ENCODE measurements at places on chromosomes 1 and 21.

- DNase-seq: no peak
Measured at GRCh38 chr1:168795681-168796080, 66.7 kb upstream of the DPT start.

- DNase-seq: no peak
Measured at GRCh38 chr1:185850366-185850765, 116.2 kb downstream of the HMCN1 start.

GRCh38 chr1:147177611-147178380, 5.5 kb upstream of the PRKAB2 start:
- no peak for DNase-seq

- DNase-seq: peak; percentile 37
Measured at GRCh38 chr1:219927956-219928790, at the start of gene SLC30A10. SLC30A10 (minus strand) TSS chr1:219928557; CDS start chr1:219928440, 117 bp downstream.

- no peak for DNase-seq
Measured at GRCh38 chr1:160093624-160094290, 4.7 kb downstream of the IGSF8 start.

- DNase-seq: no peak
Measured at GRCh38 chr1:67133177-67133576, 1.6 kb downstream of the C1orf141 start.

DNA sequence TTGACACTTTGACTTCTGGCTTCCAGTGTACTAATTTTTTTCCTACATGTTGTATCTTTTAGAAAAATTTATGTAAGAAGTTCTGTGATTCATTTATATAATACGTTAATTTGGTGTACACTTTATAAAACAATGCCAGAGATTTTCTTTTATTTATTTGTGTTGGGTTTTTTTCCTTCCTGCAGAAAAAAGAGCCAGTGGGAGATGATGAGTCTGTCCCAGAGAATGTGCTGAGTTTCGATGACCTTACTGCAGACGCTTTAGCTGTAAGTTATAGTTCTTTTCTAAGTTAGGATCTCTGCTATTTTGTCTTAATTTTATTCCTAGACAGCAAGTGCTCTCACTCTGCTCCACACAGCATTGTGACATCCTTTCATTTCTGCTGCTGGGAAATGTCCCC, 14.4 kb downstream of the SARS1 start:
- no peak for DNase-seq

GRCh38 chr21:32233055-32233546, 45.7 kb downstream of the MIS18A start:
- DNase-seq: no peak

GRCh38 chr1:214918745-214919144, 163.8 kb upstream of the KCNK2 start:
- DNase-seq: no peak

DNA sequence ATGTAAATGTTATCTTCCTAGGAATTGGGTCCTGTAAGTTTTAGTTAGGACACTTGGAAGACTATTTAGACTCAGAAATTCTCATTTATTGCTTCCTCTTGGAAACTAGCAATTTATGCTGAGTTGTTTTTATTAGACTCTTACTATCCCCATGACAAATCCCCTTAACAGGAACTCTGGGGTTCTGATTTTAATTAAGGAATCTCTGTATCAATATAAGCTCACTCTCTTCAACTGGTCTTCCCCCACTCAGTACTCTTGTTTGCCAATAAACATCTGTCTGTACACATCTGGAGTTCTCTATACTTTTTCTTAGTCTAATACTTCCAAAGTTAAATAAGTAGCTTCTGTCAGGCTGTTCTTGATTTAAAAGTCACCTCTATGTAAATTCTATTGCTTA, 64.1 kb upstream of the TBX15 start:
- no peak for DNase-seq

DNA sequence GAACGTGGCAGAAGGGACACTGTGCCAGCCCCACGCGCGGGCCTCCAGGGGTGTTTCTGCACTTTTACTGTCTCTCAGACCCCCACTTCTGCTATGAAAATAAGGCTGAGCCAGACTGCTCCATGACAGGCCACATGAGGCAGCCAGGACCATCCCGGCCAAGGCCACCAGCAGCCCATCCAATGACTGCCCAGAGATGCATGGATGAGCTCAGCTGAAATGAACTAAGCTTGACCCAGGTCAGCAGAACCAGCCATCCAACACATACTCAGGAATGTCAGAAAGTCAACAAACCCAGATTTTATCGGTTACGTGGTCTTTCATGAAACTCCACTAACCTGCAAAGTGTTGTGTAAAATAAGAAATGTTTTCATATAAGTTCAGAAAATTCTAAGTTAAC, 51.2 kb downstream of the CCDC185 start:
- no peak for DNase-seq

GRCh38 chr1:36119456-36119855, 5.6 kb downstream of the COL8A2 start:
- DNase-seq: no peak

DNA sequence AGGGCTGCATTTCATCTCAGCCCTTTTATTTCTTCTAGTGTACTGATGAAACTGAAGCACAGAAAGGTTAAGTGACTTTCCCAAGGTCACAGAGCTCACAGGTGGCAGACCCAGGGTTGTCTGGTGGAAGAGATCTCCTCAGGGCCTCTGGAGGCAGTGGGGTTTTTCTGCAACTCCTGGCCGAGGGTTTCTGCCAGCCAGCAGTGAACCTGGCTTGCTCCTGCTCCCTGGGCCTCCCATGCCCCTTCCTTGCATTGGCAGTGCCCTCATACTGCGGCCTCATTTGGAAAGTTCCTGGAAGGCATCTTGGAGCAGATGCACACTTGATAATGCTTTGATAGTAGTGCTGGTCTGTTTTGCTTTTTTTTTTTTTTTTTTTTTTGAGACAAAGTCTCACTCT, 7.7 kb downstream of the GALNT2 start:
- DNase-seq: no peak

GRCh38 chr1:234545517-234546386, 64.2 kb downstream of the IRF2BP2 start:
- DNase-seq: no peak

GRCh38 chr21:39422527-39423241, 22.9 kb downstream of the LCA5L start:
- no peak for DNase-seq

DNA sequence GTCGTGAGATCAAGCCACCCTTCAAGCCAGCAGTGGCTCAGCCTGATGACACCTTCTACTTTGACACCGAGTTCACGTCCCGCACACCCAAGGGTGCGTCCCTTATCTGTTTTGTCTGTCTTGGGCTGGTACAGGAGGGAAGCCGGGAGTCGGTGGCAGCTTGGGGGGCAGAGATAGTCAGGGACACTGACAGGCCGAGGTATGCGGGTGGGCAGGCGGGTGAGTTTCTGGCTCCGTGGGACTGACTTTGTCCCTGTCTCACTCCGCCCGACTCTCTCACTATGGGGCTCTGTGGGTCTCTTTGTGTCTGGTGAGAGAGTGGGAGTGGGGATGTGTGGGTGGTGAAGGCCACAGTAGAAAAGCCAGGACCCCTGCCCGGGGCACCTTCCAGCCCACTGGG, 27.4 kb downstream of the RPS6KA1 start:
- no peak for DNase-seq

GRCh38 chr1:99675994-99676393, 30.1 kb downstream of the PALMD start:
- DNase-seq: no peak

- no peak for DNase-seq
Measured at GRCh38 chr1:24233684-24234600, 46.9 kb upstream of the IFNLR1 start.

DNA sequence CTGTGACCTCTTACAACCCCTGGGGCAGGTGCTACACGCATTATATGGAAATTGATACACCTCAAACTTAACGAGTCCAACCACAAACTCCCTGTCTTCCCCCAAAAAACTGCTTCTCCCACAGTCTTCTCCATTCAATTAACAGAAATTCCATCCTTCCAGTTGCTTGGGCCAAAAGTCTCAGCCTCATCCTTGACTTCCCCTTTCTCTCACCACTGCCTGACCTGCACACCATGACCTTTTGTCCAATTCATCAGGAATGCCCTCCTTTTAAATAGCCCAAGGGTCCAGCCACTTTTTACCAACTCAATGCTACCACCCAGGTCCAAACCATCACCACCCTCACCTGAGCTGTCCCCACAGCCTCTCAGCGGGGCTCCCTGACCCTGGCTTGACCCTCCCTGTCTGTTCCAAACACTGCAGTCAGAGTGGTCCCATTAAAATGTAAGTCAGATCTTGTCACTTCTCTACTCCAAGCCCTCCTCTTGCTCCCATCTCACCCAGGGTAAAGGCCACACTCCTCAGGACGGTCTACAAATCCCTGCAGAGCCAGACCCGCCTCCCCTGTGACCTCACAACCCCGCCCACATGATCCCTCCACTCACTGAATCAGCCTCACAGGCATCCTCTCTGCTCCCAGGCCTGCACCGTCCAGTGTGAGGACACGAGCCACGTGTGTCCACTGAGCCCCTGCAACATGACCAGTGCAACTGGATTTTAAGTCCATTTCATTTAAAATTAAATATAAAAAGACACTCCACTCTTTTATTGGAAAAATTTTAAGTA, 18.5 kb downstream of the KCNN3 start:
- DNase-seq: no peak
